Neuronal stem cell (in vitro differentiated cells): ENCODE measurements at places on chromosomes 3 and 15.

- peak; percentile 82 for DNase-seq
- no peak overlapping the region for H3K4me3 ChIP-seq
- peaks cover 17% of the 10 kb centered on the region for H3K27me3 ChIP-seq
- H3K27ac ChIP-seq: no peak overlapping the region
These were observed 18.6 kb upstream of the TICRR start for GRCh38 chr15:89556413-89557262.

DNA sequence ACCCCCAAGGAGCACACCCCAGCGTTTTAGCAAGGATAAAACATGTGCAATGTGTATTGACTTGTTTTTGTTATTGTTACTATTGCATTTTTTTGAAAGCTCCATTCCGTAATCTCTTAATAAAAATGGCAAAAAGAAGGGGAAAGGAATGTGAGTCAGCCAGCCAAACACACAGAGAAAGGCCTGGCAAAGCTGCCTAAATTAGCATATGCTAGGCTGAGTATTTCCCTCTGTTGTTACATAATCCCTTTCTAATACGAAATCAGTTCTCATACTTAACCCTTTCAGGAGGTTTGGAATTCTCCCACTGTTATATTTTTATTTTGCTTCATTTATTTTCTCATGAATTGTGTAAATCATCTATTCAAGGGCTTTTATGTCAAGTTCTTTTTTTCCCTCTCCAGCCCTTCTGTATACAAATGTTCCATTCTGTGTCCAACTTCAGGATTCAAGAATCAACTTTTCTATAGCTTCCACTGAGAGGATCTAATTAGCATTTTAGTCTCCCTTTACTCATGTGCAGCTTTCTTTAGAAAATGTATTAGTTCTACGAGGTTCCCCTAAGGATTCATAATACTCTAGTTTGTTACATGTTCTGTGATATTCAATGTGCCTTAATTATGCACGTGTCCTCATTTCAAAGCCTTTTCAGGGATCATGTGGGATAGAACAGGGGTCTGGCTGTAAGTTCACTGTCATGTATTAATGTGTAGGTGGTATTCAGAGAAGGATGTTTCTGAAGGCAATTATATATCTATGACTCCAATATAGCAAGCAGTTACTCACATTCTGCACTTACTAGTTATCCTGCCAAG, 9.2 kb downstream of the CADM2 start:
- no peak for DNase-seq
- H3K4me3 ChIP-seq: peak overlapping the region; percentile 30
- no peaks in the 10 kb centered on the region for H3K36me3 ChIP-seq
- H3K27ac ChIP-seq: no peak overlapping the region
- no peaks in the 10 kb centered on the region for H3K27me3 ChIP-seq

DNA sequence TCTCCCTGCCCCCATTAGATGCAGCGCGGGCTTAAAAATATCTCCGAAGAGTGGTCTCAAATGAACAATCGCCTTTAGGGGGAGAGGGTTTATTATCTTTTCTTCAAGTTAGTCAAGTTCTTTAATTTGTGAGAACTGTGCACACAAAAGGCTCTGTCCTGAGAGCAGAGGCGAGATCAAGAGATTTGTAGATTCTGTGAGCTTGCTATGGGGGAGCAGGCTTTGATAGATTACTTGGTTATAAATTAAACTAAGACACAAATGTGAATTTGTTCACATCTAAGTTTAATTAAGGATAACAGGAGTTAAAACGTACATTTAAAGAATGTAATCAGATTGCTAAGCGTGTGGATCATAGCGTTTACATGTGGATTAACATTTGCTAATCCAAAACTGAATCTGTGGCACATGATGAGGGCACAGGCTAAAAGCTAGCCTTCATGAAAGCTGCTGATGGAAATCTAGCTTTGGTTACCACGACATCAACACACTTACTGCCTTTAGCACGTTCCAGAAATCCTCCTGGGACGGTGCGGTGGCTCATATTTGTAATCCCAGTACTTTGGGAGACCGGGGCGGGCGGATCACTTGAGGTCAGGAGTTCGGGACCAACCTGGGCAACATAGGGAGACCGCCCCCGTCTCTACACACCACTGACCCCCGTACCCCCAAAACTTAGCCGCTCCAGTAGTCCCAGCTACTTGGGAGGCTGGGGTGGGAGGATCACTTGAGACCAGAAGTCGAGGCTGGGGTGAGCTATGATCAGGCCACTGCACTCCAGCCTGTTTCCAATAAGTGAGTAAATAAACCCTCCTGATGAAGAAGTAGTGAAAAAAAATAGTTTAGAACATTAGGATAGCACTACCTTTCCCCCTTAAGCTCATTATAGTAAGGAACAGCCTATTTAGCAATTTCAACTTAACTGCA, 1.0 kb upstream of the PRTG start:
- no peaks in the 10 kb centered on the region for H3K27me3 ChIP-seq
- peak overlapping the region; percentile 59 for H3K4me3 ChIP-seq
- H3K36me3 ChIP-seq: peaks cover 31% of the 10 kb centered on the region
- peaks cover 6% of the 10 kb centered on the region for H3K4me1 ChIP-seq
- H3K27ac ChIP-seq: peak overlapping the region; percentile 95
- DNase-seq: no peak

DNA sequence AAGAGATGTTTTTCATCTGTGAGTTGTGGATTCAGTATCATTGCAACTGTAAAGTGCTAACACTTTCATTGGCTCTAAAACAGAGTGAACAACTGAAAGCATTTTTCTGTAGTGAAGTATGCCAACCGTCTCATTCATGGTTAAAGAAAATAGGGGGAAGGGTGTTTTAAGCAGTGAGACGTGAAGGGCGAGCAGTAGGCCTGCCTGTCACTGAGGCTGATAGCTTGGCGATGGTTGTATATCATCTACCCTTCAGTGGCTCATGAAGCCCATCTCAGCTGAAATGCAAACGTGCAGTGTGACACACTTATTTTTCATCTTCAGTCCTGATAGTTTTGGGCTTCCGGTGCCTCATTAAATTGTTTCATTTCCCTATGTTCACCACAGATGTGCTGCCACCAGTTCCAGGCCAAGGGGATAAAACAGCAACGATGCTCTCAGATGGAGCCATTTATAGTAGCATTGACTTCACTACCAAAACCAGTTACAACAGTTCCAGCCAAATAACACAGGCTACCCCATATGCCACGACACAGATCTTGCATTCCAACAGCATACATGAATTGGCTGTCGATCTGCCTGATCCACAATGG, 562.0 kb downstream of the ROBO2 start:
- DNase-seq: no peak
- no peaks in the 10 kb centered on the region for H3K27me3 ChIP-seq
- H3K4me1 ChIP-seq: no peaks in the 10 kb centered on the region
- H3K27ac ChIP-seq: no peak overlapping the region
- no peak overlapping the region for H3K4me3 ChIP-seq

DNA sequence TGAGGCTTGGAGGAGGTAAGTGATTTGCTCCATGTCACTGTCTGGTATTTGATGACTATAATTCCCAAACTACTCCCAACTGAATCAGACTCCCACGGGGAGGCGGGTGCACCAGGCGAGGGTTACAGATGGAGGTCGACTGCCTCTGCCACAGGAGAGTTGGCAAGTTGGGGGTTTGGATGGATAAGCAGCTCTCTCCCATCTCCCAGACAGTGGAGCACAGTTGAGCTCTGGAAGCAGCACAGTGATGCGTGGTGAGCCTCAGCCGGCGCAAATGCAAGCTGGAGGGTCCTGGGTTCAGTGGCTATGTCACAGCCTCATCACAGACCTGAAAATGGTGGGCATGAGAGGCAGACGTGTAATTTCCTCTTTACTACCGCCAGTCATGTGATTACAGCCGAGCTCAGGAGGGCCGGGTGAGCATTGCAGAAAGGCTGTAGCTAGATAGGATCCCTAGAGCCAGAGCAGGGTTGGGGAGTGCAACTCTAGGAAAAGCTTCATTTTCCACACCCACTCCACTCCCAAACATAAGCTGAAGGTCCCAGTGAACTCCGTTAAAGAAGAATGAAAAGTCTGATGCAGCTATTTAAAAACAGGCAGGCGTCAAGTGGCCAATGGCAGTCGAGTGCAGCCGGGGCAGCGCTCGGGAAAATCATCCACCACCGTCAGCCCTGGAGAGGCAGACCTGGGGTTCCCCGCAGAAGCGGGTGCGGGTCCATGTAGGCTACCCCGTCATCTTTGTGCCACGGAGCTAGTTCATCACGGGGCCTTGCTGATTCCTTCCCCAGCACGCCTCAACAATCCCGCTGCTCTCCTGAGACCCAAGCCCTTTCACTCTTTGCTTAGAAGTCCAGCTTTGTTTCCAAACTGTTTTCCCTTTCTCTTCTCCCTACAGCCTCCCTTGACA, 33.3 kb upstream of the VPS8 start:
- H3K4me3 ChIP-seq: no peak overlapping the region
- H3K36me3 ChIP-seq: no peaks in the 10 kb centered on the region
- H3K27ac ChIP-seq: no peak overlapping the region
- H3K4me1 ChIP-seq: peaks cover 17% of the 10 kb centered on the region
- peaks cover 57% of the 10 kb centered on the region for H3K27me3 ChIP-seq

DNA sequence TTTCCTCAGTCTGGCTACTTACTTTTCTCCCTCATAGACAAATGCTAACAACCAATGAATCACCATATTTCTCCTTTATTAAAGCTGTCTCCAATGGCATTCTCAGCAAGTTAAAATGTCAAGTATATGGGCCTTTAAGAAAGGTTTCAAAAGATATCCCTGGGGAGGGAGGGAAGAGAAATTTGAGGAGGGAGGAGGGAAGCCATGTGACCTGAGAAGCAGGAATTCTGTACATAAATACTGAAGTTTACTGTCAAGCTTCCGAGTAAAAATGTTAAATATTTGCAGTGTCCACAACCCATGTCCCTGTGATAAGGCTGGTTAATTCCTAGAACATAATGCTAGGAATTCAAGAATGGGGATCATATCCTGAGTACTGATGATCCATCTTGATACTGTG, 175.9 kb downstream of the CNTN4 start:
- H3K27me3 ChIP-seq: no peaks in the 10 kb centered on the region
- no peak overlapping the region for H3K4me3 ChIP-seq
- DNase-seq: no peak
- H3K4me1 ChIP-seq: no peaks in the 10 kb centered on the region

DNA sequence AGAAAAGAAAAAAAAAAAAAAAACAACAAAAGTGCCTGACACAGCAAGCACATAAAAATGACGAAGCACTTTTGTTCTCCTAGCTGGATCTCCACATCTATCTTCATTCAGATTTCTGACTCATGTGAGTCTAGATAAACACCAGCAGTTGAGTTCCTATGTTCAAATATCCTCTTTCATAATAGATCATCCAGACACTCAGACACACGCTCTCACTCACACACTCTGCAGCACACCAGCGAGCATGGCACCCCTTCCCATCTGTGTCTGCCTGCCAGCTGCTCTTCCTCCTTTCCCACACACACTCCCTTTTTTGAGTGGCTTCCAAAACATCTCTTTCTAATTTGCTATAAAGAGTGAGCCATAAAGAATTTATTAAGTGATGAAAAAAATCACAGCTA, 19.8 kb upstream of the CELF6 start:
- peaks cover 1% of the 10 kb centered on the region for H3K4me1 ChIP-seq
- no peak overlapping the region for H3K4me3 ChIP-seq
- H3K36me3 ChIP-seq: peaks cover 20% of the 10 kb centered on the region
- H3K27ac ChIP-seq: no peak overlapping the region
- no peak for DNase-seq

GRCh38 chr15:74269362-74270035, 33.4 kb downstream of the CCDC33 start:
- no peak for DNase-seq
- H3K27me3 ChIP-seq: no peaks in the 10 kb centered on the region
- peaks cover 4% of the 10 kb centered on the region for H3K4me1 ChIP-seq
- no peaks in the 10 kb centered on the region for H3K36me3 ChIP-seq
- H3K27ac ChIP-seq: no peak overlapping the region

DNA sequence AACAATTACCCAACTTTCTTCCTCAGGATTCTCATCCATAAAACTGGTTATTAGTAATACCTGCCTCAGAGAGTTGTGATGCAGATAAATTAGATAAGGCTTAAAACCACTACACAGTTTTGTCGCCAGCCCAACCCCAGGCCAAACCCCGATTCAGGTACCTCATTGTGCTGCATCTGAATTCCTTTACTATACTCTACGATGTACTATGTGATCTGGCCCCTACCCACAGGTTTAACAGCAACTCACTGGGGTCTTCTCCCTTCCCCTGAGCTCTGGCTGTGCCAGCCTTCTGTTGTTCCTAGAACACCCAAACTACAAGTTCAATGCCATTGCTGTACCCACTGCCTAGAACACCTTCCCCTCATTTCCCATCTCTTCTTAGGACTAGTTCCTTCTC, 64.6 kb downstream of the MYO5A start:
- no peak overlapping the region for H3K27ac ChIP-seq
- H3K36me3 ChIP-seq: no peaks in the 10 kb centered on the region
- no peak for DNase-seq
- H3K4me3 ChIP-seq: no peak overlapping the region

- peaks cover 1% of the 10 kb centered on the region for H3K4me1 ChIP-seq
- no peak overlapping the region for H3K27ac ChIP-seq
- H3K27me3 ChIP-seq: no peaks in the 10 kb centered on the region
- H3K36me3 ChIP-seq: no peaks in the 10 kb centered on the region
- no peak for DNase-seq
- H3K4me3 ChIP-seq: no peak overlapping the region
These were observed 11.0 kb downstream of the STARD5 start for GRCh38 chr15:81312790-81313543.

GRCh38 chr3:69994919-69995318, 4.6 kb upstream of the SAMMSON start:
- no peak overlapping the region for H3K4me3 ChIP-seq
- no peak for DNase-seq
- H3K27me3 ChIP-seq: no peaks in the 10 kb centered on the region
- no peak overlapping the region for H3K27ac ChIP-seq
- peaks cover 2% of the 10 kb centered on the region for H3K4me1 ChIP-seq

GRCh38 chr15:74043425-74044266, 38.7 kb downstream of the GOLGA6A start:
- no peak for DNase-seq
- no peak overlapping the region for H3K27ac ChIP-seq
- H3K4me3 ChIP-seq: no peak overlapping the region

DNA sequence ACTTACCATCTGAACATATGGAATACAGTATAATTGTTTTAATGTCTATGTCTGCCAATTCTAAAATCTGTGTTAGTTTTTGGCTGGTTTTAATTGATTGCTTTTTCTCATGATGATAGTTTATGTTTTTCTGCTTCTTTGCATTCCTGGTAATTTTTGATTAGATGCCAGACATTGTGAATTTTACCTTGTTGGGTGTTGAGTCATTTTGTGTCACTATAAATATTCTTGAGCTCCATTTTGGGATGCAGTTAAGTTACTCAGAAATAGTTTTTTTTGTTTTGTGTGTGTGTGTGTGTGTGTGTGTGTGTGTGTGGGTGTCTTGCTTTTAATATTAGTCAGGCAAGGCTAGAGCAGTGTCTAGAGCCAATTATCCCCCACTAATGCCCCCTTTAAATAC, 818.8 kb upstream of the NR2F2 start:
- no peak overlapping the region for H3K4me3 ChIP-seq
- H3K27me3 ChIP-seq: no peaks in the 10 kb centered on the region
- H3K36me3 ChIP-seq: no peaks in the 10 kb centered on the region
- no peak overlapping the region for H3K27ac ChIP-seq

- peaks cover 16% of the 10 kb centered on the region for H3K4me1 ChIP-seq
- DNase-seq: peak; percentile 20
- no peaks in the 10 kb centered on the region for H3K27me3 ChIP-seq
- no peak overlapping the region for H3K4me3 ChIP-seq
These were observed 102.5 kb upstream of the PDZRN3 start for GRCh38 chr3:73727117-73727821.

- H3K27ac ChIP-seq: no peak overlapping the region
- H3K36me3 ChIP-seq: no peaks in the 10 kb centered on the region
- peaks cover 25% of the 10 kb centered on the region for H3K4me1 ChIP-seq
- no peak overlapping the region for H3K4me3 ChIP-seq
These were observed 419.2 kb downstream of the OCA2 start for GRCh38 chr15:27679731-27680471.
